ENCODE measurements at places on chromosomes 2 and 18. TPM values are rescaled to one million over a fixed set of nuclear protein-coding genes. Genes with fewer than 3 reads are reported as not detected.

The PLCL1 gene
- 1.3 TPM for total RNA-seq

The EVA1A gene
- total RNA-seq, result not detected

The SGO2 gene
- total RNA-seq, result 35.0 TPM

The SNED1 gene
- 18.7 TPM for total RNA-seq

The CYP27A1 gene
- total RNA-seq, result 4.7 TPM

The CFAP210 gene
- not detected for total RNA-seq

The SERPINB2 gene
- total RNA-seq, result 2.9 TPM

The CSRNP3 gene
- not detected for total RNA-seq

The C2orf80 gene
- not detected for total RNA-seq

The GPAT2 gene
- 15.0 TPM for total RNA-seq

The MROH2A gene
- total RNA-seq, result not detected

All from activated naive CD8-positive, alpha-beta T cell treated with anti-CD3 and anti-CD28 coated beads, Interleukin-2, amount 10 ng/mL, durations not matched to agents 7 days and 5 days (primary cell).